ENCODE measurements at places on chromosomes 3 and 15.

- no peak for DNase-seq
These were observed 27.5 kb downstream of the GRAMD2A start for GRCh38 chr15:72169921-72170611.

DNA sequence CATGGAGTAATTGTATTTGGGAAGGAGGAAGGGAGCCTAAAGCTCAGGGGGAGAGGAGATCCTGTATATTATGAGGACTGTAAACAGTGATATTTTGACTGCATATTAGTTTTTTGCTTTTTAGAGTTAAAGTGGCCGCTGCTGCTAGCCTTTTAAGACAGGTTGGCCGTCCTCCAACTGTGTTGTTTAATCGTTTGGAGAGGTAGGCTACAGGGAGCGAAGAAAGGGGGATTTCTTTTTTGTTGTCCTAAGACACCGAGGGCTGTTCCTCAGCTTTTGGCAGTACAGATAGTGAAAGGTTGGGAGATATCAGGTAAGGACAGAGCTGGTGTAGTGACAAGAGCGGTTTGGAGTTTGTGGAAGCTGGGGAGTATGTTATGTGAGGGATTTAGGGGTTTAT is 38.2 kb upstream of the RNF7 start:
- no peak for DNase-seq

DNA sequence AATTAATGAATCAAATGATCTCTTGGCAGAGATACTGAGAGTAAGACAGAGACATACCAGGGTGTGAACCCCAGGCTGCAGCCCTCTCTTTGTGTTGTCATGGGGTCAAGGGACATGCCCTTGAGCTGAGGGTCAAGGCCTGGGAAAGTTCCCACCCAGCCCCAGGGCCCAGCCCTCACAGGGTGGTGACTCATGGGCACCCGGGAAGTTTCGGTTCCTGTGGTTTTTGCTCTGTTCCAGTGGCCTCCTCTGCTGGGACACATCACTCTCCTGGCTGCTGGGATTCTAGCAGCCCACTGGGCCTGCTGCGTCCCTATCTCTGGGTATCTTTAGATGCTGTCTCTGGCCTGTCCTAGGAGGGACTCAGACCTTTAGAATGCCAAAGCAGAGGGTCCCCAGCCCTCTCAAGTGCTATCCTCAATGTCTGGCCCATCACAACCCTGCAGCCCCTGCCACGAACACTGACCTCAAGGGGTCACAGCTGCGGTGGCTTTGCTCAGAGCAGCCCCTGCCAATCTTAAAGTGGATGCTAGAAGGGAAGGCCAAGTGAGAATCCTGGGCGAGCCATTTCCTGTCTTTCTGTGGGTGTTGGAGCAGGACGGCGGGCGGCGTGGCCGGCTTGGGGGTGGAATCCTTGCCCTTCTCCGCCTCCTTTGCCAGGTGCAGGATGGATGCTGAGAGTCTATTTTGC is 148.4 kb upstream of the TLE3 start:
- DNase-seq = no peak

- DNase-seq = no peak
These were observed 12.1 kb upstream of the THSD4 start for GRCh38 chr15:71103102-71103676.

- no peak for DNase-seq
These were observed 26.3 kb upstream of the DYNC1LI1 start for GRCh38 chr3:32596909-32597369.

GRCh38 chr15:59997070-59997701 is 6.9 kb upstream of the FOXB1 start:
- DNase-seq = peak; percentile 37

DNA sequence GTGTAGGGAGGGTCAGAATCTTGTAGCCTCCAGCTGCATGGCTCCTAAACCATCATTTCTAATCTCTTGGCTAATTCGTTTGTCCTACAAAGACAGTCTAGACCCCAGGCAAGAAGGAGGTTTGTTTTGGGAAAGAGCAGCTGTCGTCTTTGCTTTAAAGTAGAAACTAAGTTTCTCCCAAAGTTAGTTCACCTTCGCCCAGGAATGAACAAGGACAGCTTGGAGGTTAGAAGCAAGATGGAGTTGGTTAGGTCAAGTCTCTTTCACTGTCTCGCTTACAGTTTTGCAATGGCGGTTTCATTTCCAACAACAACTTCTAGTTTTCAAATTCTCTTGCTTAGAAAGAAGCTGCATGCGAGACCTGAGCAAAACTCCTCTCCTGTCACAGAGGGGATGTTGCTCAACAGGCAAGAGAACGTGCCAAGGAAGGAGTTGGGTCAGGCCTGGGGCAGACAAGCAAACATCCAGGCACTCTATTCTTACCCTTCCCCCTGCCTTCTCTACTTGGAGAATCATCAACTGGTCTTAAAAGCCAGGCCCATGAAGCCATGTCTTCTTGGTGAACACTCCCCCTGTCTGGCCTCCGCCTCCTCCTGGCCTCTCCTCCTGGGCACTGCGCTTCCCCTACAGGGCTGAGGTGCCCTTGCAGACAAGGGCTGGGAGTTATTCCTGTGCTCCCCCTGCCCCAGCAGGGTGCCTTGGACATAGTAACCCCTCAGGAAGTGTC is 57.6 kb downstream of the TMEM44 start:
- DNase-seq = no peak

DNA sequence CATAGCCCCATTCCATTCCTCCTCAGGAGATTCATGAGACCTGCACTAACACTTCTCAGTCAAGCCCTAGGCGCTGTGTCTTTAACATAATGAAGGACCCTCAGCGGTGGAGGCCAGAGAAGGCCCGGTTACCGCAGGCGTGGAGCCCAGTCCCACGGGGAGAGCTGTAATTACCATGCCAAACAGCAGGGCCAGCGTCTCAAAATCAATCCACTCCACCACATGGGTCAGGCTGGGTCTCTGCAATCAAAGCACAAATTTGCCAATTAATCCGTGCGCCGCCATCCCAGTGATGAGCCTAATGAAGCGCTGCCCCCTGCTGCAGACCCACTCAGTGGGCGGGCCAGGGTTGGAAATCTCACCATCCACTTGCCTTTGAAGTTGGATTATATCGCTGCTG is 109.7 kb downstream of the OCA2 start:
- DNase-seq = no peak

DNA sequence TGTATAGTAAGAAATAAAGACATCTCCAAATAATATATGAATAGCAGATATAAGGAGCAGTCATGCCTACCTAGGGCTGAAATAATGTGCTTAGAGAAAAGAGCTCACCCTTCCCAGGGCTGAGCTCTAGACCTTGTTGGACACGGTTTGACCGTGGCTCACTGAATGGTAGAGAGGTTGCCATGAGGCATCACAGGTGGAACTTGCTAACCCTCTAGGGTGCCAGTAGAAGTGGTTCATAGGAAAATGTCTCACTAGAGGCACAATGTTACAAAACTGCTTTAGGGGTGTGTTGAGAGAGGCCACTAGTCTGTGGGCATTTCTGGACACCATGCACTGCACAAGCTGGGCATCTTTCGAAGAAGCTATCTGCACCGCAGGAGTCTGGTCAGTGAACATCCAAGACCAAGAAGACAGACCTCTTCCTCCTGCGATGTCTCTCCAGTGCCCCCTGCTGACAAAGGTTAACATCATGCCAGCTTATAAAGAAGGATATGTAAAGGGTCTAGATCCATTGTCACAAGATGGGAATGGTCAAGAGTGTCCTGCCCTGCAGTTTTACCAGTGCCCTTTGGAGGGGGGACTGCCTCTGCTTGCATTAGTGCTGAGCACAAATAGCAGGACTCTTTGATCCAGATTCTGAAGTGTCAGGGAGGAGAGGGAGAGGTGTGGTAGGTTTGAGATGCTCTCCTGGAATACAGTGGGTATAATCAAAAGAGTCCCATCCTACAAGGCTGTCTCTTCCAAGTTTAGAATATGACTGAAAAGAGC is 266.8 kb downstream of the ZNF385D start:
- no peak for DNase-seq

- no peak for DNase-seq
These were observed 130.1 kb upstream of the GOLGA6L6 start for GRCh38 chr15:20671675-20672074.

DNA sequence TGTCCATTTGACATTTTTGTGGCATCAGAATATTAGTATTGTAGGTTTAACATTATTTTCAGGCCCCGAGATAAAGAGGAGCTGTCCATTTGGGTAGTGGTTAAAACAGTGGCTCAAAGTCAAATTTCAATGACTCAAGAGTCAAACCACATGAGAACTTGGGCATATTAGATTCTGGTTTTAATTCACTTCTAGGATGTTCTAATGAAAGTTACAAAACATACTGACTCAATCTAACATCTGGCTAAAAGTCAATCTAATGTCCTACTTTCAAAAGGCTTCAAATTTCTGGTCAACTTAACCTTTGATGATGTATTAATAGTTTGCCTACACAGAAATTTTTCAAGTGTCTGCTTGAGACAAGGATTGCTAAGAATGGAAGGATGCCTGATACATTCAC is 112.4 kb downstream of the ABI3BP start:
- no peak for DNase-seq

DNA sequence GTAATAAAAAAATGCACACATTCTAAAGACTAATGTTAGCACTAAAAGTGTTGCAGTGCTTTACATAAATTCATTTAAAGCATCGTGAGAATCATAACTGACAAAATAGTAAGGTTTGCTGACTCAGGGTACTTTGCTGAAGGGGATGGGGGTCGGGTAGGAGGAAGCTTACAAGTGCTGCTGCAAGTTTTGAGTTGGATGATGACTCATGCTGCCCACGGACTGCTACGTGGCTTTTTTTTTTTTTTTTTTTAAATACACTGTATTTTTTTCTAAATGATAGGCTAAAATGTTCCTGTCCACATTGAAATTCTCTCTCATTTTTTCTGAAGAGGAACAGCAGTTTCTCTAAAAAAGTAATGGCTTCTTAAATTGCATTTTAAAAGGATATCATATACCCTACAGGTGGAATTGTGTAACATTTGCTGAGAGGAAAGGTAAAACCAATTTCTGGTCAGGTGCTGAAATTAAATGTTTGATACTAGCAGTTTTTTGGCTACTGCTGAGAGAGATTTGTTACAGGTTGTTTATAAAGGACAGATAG is 2.2 kb downstream of the MAPK6 start:
- peak; percentile 71 for DNase-seq

- DNase-seq = no peak
These were observed 1137.0 kb downstream of the ROBO2 start for GRCh38 chr3:78176869-78177268.

DNA sequence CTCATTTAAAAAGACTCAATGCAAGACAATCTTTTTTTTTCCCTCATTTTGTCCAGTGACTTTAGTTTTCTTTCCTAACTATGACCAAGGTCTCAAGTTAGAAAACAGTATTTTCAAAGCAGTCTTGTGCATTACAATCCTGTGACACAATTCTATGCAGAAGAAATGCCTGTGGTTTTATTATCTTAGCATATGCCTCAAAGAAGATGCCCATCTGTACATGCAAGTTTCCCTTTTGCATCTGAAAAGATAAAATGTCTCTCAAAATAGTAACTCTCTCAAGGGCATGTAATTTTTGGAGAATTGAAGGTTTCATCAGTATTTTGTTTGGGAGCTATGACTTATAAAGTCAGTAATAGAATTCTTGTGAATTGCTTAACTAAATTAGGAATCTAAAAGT is 292.0 kb upstream of the SUCLG2 start:
- DNase-seq = no peak

DNA sequence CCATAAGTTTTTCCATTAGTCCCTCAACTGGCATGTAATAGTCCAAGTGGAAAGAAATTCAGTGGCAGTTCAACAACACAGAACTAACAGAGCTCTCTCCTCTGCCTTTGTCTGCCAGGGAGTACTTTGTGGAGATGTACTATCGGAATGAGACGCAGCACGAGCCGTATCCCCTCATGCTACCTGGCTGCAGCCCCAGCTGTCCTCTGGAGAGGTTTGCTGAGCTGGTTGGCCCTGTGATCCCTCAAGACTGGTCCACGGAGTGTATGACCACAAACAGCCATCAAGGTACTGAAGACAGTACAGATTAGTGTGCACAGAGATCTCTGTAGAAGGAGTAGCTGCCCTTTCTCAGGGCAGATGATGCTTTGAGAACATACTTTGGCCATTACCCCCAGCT is 39.4 kb downstream of the ACP3 start:
- no peak for DNase-seq

DNA sequence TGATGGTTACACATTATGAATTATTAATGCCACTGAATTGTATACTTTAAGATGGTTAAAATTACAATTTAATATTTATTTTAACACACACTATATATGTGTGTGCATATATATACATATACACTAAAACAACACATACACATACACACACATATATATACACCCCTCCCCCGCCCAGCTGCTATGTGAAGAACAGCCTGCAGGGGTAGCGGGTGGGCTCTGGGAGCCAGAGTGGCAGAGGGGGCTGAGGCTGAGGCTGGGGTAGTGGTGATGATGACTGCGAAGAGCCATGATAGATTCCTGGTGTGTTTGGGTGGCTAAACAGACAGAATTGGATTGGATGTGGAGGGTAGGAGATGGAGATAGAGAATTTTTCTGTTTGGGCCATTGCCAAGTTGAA is 39.4 kb upstream of the APEH start:
- no peak for DNase-seq

GRCh38 chr15:79989682-79990081 is 18.7 kb upstream of the BCL2A1 start:
- no peak for DNase-seq

DNA sequence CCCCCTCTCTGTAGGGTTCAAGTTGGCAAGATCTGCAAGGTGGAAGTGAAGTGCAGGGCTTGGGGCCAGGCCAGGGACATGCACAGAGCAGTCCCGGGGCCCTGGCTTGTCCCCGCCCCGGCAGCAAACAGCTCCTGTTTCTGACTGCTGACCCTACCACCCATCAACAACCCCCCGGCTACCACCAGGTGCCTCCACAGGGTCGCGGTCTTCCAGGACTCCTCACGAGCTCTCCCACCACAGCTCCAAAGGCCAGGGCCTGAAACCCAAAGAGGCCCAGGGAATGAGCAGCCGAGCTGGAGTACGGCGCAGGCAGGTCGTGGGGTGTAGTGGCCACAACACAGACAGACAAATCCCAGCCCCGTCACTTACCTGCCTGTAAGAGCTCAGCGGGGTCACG is 121.3 kb upstream of the SMAD3 start:
- no peak for DNase-seq

DNA sequence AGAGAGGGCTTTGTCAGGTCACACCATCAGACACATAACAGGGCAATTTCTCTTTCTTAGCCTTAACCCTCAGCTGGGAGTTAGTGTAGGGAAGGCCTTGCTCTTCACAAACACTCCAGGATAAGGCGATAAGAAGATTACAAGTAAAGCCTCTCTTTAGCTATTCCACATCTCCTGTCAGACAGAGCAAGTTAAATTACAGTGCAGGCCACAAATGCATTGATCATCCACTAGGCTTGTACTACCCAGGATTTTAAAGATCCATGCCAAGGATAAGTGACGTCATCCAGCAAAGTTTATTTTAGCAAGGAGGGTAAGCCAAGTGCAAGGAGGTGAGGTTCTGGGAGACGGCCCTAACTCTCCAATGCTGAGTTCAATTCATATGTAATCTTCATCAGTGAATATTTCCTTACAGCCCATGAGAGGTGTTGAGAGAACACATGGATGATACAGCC is 890.6 kb upstream of the NR2F2 start:
- DNase-seq = no peak

Data from activated CD4-positive, alpha-beta T cell treated with anti-CD3 and anti-CD28 coated beads, Interleukin-2, amount 50 U/mL, for 4 hours (primary cell).